ENCODE measurements at places on chromosomes 6 and 20.

DNA sequence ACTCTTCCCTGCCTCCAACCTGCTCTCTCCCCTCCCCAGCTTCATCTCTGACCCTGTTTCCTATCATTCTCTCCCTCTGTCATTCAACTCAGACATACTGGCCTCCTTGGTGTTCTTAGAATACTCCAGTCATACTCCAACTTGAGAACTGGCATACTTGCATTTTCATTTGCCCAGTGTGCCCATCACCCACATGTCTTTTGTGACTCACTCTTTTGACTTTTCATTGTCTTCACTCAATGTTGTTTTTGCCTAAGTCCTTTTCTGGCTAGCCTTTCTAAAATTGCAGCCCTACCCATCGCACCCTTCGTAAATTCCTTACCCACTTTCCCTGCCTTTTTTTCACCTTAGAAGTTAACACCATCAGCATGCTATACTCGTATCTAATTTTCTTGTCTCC is 77.0 kb upstream of the CD2AP start:
- no peak for DNase-seq

GRCh38 chr6:163735076-163735475 is 320.6 kb downstream of the QKI start:
- DNase-seq: no peak

DNA sequence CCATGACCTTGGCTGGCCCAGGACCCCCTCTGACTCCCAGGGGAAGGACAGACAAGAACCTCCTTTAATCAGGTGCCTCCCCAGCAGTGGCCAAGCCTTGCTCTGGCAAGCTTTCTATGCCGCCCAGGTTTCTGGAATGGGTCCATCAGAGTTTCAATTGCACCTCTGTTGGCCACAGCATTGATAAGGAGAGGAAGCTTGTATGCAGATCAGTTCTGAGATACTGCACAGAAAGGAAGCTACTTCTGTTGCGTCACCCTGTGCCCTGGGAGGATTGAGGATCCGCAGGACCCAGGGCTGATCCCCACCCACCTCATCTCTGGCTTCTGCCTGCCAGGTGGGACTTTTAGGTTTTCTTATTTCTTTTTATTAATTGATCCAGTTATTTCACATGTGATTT is 167.2 kb downstream of the TFAP2C start:
- DNase-seq: no peak

GRCh38 chr6:168700880-168701279 is 259.9 kb downstream of the SMOC2 start:
- DNase-seq: no peak

- DNase-seq: no peak
Observed at GRCh38 chr6:14272737-14273085, 155.1 kb downstream of the CD83 start.

- no peak for DNase-seq
Observed at GRCh38 chr6:34383161-34383631, 9.3 kb downstream of the NUDT3 start.
